ENCODE measurements at places on chromosomes 5 and 9.

GRCh38 chr9:36113999-36114398, 22.5 kb upstream of the GLIPR2 start:
- no peak for DNase-seq

GRCh38 chr9:22700171-22700570, 253.5 kb downstream of the DMRTA1 start:
- no peak for DNase-seq

GRCh38 chr5:157835041-157835440, 23.9 kb downstream of the CLINT1 start:
- DNase-seq: no peak

DNA sequence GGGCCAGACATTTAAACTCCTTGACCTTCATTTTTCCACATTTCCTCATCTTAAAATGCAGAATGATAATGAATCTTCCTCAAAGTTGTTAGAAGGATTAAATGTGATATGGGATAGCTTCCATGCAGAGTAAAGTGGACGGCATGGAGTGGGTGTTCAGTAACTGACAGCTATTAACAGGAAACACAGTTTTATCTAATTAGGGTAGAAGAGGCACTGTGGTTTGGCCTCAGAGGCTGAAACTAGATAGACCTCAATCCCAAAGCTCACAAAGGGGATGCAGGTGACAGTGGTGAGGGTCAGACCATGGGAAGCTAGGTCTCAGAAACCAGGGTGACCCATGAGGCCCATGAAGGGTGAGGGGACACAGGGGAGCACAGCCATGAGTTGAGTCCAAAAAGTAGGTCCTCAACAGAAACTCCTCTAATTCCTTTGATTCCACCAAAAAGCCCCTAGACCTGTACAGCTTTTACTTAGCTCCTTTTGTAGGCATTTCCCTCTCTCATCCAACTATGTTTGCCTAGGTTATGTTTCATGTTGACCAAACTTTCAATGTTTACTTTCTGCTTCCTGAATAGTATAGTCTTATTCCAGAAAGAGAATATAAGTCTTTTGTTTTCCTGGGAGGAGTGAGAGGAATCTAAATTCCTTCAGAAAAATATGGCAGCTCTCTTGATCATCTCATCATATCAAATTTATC, 27.9 kb upstream of the GLDC start:
- DNase-seq: no peak

GRCh38 chr5:168960497-168960896, 340.4 kb downstream of the SLIT3 start:
- DNase-seq: no peak
